ENCODE measurements at places on chromosomes 11 and 22. TPM values are rescaled to one million over a fixed set of nuclear protein-coding genes. Genes with fewer than 3 reads are reported as not detected.

XNDC1N gene
- total RNA-seq = 14.1 TPM

TREH gene
- total RNA-seq = not detected

DNAJB7 gene
- total RNA-seq = not detected

HBG2 gene
- total RNA-seq = not detected

CARNS1 gene
- total RNA-seq = 1.1 TPM

PGR gene
- not detected for total RNA-seq

CWC15 gene
- 57.7 TPM for total RNA-seq

DRD2 gene
- total RNA-seq = not detected

MISFA gene
- 0.79 TPM for total RNA-seq

ENDOD1 gene
- 11.8 TPM for total RNA-seq

HEPN1 gene
- not detected for total RNA-seq

DEAF1 gene
- 54.2 TPM for total RNA-seq

MUC15 gene
- not detected for total RNA-seq

CBLIF gene
- not detected for total RNA-seq

SCN3B gene
- total RNA-seq = 0.05 TPM

LDLRAD3 gene
- total RNA-seq = not detected

SLC22A25 gene
- total RNA-seq = not detected

TMEM223 gene
- total RNA-seq = 19.1 TPM

FAM89B gene
- 33.8 TPM for total RNA-seq

CTSW gene
- 47.0 TPM for total RNA-seq

DNAJB13 gene
- not detected for total RNA-seq

THY1 gene
- total RNA-seq = 0.29 TPM

OR52B2 gene
- not detected for total RNA-seq

MAP6 gene
- 0.10 TPM for total RNA-seq

GAB4 gene
- total RNA-seq = not detected

DKK3 gene
- not detected for total RNA-seq

CYP2D6 gene
- 3.4 TPM for total RNA-seq

PANX2 gene
- 0.22 TPM for total RNA-seq

CNGA4 gene
- total RNA-seq = not detected

MOGAT2 gene
- total RNA-seq = not detected

ROBO4 gene
- total RNA-seq = not detected

NUP98 gene
- total RNA-seq = 79.8 TPM

GRIK4 gene
- not detected for total RNA-seq

CALCA gene
- not detected for total RNA-seq

ZNF202 gene
- 15.6 TPM for total RNA-seq

SUSD2 gene
- 0.55 TPM for total RNA-seq

CDC42EP2 gene
- 0.48 TPM for total RNA-seq

Data from activated naive CD4-positive, alpha-beta T cell treated with anti-CD3 and anti-CD28 coated beads, Interleukin-2, amount 10 ng/mL, durations not matched to agents 5 hours and 36 hours (primary cell).